Esophagus mucosa (tissue), 1 donor: ENCODE measurements at places on chromosomes 7 and 10. TPM values are rescaled to one million over a fixed set of nuclear protein-coding genes. Genes with fewer than 3 reads are reported as not detected.

CFAP46 gene
- total RNA-seq: 0.64 TPM

TMEM130 gene
- total RNA-seq: not detected

SFTPA1 gene
- total RNA-seq: 0.32 TPM

TFEC gene
- total RNA-seq: 0.56 TPM

HOXA5 gene
- total RNA-seq: 5.6 TPM

HOXA1 gene
- total RNA-seq: 3.2 TPM

ZNF467 gene
- 3.6 TPM for total RNA-seq

SSC4D gene
- 0.92 TPM for total RNA-seq

FGL2 gene
- 1.6 TPM for total RNA-seq

AGR2 gene
- 7.5 TPM for total RNA-seq

CDK1 gene
- total RNA-seq: 25.2 TPM

ITPRIP gene
- 74.4 TPM for total RNA-seq

FGFR2 gene
- 27.4 TPM for total RNA-seq

WDR91 gene
- 28.8 TPM for total RNA-seq

PIP gene
- total RNA-seq: 0.56 TPM

ZNF92 gene
- total RNA-seq: 5.6 TPM

NEUROD6 gene
- total RNA-seq: not detected

ENTPD7 gene
- total RNA-seq: 16.0 TPM

HYAL4 gene
- total RNA-seq: not detected

WNT8B gene
- total RNA-seq: not detected
